Renal pelvis (tissue), 12 donors: ENCODE measurements at places on chromosomes 13 and 19. TPM values are rescaled to one million over a fixed set of nuclear protein-coding genes. Genes with fewer than 3 reads are reported as not detected.

DNA sequence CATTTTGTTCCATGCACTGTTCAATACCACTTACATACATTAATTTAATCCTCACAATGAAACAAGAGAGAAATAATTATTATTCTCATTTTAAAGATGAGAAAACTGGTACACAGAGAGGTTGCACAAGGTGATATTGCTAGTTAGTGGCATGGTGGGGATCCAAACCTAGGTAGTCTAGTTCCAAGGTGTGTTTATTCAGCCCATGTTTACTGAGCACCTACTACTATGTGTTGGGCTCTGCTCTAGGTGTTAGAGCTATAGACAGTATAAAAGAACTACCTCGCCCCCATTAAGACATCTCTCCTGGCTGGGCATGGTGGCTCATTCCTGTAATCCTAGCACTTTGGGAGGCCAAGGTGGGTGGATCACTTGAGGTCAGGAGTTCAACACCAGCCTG is 3.2 kb upstream of the PMIS2 start:
- DNase-seq: no peak

GRCh38 chr19:49921871-49922795 is 6.9 kb upstream of the ATF5 start:
- no peak for DNase-seq

NCAN gene
- 0.13 TPM for polyA plus RNA-seq

- no peak for DNase-seq
These were observed 195.5 kb downstream of the RGCC start for GRCh38 chr13:41652735-41653361.

DNA sequence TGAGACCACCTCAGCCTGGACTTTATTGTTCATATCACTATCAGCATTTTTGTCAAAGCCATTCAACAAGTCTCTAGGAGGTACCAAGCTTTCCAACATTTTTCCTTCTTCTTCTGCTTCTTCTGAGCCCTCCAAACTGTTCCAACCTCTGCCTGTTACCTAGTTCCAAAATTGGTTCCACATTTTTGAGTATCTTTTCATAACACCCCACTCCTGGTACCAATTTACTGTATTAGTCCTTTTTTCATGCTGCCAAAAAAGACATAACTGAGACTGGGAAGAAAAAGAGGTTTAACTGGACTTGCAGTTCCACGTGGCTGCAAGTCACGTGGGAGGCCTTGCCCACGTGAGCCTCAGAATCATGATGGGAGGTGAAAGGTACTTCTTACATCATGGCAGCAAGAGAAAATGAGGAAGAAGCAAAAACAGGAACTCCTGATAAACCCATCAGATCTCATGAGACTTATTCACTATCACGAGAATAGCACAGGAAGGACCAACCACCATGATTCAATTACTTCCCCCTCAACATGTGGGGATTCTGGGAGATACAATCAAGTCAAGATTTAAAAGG is 215.1 kb downstream of the PCDH17 start:
- no peak for DNase-seq

GRCh38 chr13:76414320-76414719 is 471.9 kb downstream of the KCTD12 start:
- no peak for DNase-seq

DNA sequence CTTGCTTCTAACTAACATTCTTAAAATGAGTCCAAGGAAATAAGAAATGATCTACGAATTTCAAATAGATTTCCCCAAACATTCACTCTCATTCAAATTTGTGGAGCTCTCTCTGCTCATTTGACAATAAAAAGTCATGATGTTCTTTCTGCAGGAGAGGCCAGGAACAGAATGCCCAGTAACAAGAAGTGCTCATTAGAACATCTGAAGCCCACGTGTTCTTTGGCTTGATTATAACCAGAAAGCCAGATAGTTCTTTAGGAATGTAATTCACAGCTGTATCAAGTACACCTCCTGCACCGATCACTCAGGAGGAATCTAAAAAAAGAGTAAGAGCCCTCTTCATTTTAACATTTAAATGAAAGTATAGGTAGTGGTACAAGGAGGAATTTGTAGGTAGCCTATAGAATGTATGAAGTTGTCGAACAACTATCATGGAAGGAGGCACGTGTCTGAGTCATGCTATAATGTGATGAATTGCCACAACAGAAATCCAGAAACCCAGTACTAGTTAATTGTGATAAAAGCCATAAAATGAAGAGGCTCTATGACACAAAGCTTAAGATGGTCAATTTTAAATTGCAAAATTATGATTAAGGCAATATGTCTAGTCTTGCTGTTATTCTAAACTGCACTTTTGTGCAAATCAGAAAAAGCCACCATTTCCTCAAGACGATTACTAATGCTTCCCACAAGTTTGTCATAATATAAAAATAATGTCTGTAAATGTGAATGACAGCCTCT is 12.8 kb downstream of the MEDAG start:
- no peak for DNase-seq

DNA sequence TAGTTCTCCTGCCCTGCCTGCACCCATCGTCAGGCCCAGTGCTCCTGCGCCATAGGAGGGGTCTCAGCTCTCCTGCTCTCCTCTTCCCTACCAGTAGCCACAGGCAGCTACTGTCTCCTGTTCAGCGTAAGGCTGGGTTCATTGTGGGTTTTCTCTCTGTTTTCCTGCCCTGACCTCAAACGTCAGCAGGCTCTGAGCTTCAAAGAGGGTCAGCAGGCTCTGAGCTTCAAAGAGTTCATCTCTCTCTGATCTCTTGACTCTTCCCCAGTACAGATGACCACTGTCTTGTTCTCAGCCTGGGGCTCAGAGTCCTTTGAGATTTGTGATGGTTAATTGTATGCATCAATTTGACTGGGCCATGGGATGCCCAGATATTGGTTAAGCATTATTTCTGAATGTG is 4.6 kb upstream of the CPB2 start:
- DNase-seq: no peak

DNA sequence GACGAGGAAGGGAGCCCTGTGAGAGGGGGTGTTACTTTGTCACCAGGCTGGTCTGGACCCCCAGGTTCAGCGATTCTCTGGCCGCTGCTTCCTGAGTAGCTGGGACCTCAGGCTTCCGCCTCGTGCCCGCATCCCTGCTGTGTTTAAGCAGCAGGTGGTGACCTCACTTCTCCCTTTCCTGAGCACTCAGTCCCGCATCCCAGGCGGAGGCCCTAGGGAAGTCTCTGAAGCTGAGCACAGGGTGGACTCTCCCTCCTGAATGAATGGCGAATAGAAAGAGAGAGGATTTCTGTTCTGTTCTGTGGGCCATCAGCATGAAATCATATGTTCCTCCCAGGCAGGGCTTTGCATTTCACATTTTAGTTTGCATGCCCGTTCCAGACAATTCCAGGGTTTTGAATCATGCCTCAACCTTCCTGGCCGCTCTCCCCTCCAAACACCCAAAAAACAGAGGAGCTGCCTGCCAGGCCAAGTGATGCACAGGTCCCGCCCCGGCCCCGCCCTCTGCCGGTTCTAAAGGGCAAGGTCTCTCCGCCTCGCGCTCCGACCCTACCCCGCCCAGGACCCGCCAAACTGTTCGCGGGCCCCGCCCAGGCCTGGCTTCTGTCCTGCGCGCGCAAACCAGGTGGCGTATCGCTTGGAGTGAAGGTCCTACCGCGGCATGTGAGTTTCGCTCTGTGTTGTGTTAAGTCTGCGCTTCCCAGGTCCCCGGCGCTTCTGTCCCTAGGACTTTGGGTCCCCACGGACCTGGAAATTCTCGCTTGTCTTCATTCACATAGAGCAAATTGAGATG is 35.1 kb upstream of the ZNF808 start:
- DNase-seq: peak; percentile 37

DNA sequence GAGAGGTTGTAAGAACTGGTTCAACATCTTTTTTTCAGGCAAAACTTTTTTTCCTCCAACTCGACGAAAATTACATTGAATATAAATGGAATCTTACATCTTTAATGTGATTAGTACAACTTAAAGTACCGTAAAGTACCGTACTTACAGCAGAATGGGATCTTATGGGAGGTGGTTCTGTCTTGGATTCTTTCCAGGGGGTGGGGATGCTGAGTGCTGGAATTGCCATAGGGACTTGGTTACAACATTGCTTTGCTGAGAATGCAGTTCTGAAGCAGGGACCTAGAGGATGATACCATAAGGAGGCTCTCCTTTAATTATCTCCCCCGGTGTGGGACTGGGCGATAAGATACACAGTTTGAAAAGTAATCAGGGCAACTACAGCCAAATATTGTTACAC is 186.4 kb downstream of the KLF5 start:
- DNase-seq: no peak

- DNase-seq: no peak
These were observed 191.1 kb downstream of the RGCC start for GRCh38 chr13:41648314-41648935.

DNA sequence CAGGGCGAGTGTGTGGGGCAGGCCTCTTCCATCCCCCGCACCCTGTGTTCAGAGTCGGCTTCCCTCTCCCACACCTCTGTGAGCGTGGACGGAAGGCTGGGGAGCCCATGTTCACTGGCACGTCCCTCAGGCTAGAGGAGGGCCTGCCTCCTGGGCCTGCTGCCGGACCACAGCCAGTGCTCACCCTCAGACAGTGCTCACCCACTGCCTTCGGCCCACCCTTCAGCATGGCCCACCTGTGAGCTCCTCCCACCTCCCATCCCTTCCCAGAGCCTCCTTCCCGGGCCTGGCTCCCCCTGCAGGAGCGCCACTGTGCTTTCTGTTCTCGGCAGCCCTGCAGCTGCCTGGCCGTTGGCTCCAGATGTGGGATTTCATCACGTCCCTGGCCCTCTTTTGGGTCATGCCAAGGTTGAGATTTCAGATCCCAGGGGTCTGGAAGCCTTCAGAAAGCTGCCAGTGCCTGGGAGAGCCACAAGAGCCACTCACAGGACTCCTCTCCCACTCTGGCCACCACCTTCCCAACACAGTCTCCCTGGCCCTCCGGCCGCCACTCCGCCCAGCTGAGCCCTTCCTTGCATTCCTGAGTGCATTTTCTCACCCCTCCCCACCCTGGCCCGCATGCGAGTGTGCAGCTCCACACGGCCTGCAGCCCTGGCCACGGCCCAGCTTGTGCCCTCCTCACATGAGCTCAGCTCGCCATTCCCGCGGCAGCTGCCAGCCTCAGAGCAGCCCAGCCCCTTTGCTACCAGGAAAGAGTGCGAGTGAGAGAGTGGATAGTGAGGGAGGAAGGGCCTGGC is 25.3 kb downstream of the CAPN12 start:
- no peak for DNase-seq

DNA sequence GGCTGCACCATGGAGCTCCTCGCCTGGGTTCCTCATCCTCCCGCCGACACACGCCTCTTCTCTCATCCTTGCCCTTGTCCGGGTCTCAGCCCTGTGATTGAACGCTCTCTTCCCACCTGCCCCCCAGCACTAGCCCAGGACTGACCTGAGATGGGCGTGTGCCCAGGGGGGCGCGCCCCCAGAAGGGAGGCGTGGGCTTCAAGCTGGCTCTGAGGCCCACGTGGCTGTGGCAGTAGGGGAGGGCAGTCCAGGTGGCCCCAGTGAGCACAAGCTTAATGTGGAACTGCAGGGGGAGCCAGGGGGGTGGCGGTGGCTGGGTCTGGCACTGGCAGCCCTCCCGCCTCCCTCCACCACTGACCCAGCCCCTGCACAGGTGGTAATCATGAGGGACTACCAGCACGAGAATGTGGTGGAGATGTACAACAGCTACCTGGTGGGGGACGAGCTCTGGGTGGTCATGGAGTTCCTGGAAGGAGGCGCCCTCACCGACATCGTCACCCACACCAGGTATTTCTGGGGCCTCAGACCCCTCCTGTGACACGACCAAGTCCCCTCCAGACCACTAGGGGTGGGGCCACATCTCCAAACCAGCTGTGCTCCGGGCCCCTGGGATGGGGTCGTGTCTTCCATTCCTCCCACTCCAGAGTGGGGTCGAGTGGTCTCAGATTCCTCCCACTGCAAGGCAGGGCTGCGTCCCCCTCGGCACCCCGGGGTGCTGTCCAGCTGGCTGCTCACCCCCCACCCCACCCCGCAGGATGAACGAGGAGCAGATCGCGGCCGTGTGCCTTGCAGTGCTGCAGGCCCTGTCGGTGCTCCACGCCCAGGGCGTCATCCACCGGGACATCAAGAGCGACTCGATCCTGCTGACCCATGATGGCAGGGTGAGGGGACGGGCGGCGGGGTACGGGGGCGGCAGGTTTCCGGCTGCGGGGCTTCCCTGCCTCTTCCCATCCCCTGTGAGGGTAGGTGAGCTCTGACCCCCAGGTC is 21.9 kb upstream of the NCCRP1 start:
- no peak for DNase-seq

- DNase-seq: no peak
These were observed 500.1 kb upstream of the HTR2A start for GRCh38 chr13:47396915-47397314.

ELSPBP1 gene
- polyA plus RNA-seq: not detected

CCDC169 gene
- polyA plus RNA-seq: 6.2 TPM

LMTK3 gene
- polyA plus RNA-seq: 3.7 TPM

- no peak for DNase-seq
These were observed 140.9 kb upstream of the UBL3 start for GRCh38 chr13:29991343-29991742.

GPR4 gene
- 5.6 TPM for polyA plus RNA-seq

ZNF836 gene
- polyA plus RNA-seq: 18.9 TPM

DNA sequence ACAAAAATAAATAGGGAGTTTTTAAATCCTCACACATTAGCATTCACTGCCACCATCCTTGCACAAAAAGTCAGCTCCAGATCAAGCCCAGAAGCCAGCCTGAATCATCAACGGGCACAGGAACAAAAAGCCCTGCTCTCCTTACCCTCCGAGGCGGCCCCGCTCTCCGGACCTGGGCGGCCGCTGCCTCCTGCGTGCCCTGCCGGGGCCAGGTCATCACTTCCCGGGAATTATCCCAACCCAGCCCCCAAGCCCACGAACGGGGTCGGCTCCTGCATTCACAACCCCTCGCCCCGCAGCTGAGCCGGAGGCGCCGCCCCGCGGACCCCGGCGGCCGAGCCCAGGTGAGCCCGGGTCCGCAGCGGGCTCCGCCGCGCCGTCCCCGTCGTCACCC is 754 bp downstream of the DNAJB1 start:
- no peak for DNase-seq

DACH1 gene
- 99.0 TPM for polyA plus RNA-seq

- no peak for DNase-seq
These were observed 405 bp downstream of the ZNF446 start for GRCh38 chr19:58476498-58477015.

GRCh38 chr19:39710333-39710890 is 6.1 kb downstream of the LGALS14 start:
- DNase-seq: no peak

KPTN gene
- 13.8 TPM for polyA plus RNA-seq

GRCh38 chr13:72643311-72643989 is 84.0 kb downstream of the MZT1 start:
- no peak for DNase-seq
